ENCODE measurements at places on chromosomes 4 and X.

GRCh38 chr4:185580699-185581098 lies 45.4 kb upstream of the PDLIM3 start:
- DNase-seq, result no peak

DNA sequence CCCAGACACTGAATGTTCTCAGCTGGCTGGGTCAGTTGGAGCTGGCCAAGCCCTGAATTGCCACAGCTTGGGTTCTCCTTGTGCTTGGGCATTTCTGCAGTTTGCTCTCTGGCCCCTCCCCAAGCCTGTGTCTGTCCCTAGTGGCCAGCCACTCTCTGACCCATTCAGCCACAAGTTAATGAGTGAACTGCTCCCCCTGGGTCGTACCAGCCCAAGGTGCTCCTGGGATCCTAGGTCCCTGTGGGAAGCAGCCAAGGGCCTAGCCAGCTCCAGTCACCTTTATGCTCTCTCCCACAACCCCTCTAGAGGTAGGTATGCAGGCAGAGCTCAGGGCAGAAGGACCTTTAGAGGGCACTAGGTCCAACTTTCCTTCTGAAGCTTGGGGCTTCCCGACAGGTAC lies 51.5 kb downstream of the STARD8 start:
- no peak for DNase-seq

GRCh38 chrX:136476501-136476900 lies 11.2 kb upstream of the BRS3 start:
- DNase-seq, result no peak

DNA sequence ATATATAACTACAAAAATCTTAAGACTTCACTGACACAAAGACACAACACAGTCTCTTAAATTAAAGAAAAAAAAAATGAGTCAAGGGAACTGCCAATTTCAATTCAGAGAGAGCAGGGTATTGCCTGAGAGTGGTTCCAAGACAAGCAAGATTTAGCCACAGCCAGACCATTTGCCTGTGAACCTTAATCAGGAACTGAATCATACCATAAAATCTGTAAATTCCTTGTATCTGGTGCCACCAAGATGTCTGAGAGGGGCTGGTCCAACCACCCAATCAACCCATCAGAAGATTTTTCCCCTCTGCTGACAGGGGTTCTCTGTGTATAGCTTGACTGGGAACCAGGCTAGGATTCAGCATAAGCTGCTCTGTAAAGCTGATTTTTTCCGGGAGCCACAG lies 159.2 kb downstream of the CPEB2 start:
- DNase-seq, result no peak

- DNase-seq, result no peak
Measured at GRCh38 chr4:174420316-174420715, 102.0 kb downstream of the HPGD start.

DNA sequence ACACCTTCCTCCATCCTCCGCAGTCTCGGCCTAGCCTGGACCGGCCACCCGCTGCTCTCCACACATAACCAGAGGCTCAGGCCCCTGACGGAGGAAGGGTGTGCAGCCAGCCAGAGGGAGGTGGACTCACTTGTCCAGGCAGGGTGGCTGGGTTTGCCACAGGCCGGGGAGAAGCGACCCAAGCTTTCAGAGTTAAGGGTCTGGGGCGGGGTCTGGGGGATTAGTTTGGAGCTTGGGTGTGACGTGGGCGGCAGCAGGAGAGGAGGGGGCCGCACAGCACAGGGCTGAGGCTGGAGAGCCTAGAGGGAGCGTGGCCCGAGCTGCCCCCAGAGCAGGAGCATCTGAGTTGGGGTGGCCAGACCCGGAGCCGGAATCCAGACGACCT lies 22.4 kb upstream of the CPLX1 start:
- no peak for DNase-seq

DNA sequence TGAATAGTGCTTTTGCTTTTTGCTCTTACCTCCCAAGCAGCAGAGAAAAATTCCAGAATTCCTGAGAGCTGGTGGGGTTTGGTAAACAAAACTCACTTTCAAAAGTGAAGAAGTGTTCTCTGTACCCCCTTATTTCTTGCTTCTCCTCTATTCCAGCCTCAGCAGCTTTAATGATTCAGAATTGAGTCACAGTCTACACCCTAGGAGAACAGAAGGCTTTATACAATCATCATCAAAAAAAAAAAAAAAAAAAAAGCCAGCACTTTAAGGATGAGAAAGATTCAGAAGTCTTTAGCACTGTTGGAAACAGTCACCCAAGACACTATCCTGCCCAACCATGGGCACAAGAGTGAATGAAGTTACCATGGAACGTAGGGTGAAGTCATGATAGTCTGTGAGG lies 1583.1 kb upstream of the PCDH10 start:
- no peak for DNase-seq

DNA sequence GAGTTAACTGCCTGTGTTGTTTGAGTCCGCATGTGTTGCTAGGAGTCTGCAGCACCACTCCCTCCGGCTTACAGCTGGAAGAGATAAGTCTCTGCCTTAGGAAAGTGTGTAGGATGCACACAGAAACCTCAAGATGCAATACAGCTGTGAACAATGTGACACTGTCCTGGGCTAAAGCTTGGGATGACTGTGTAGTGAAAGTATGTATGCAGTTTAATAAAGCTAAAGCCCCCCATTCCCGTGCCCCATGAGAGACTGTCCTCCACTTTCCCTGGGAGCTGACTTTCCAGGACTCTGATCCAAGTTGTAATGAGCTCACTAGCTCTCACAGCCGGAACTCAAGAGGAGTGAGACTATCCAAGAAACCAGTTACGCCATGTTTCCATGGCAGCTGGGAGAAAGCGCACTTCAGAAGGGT lies 156.6 kb upstream of the FTHL17 start:
- DNase-seq, result no peak

DNA sequence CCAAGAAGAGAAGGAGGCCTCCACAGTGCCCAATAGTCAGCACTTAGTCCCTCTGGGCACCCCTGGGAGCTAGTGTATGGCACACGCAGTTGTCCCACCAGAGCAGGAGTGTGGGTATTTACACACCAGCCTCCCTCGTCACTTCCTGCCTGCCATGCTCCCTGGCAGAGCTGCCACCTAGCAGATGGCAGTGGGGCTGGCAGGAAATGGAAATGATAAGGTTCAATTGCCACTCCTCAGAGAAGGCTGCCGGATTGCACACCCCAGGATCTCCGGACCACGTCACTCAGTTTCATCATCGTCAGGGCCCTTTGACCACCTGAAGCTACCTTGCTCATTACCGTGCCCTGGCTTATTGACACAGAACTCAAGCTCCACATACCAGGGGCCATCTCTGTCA lies 173.3 kb upstream of the PSAPL1 start:
- DNase-seq, result no peak

DNA sequence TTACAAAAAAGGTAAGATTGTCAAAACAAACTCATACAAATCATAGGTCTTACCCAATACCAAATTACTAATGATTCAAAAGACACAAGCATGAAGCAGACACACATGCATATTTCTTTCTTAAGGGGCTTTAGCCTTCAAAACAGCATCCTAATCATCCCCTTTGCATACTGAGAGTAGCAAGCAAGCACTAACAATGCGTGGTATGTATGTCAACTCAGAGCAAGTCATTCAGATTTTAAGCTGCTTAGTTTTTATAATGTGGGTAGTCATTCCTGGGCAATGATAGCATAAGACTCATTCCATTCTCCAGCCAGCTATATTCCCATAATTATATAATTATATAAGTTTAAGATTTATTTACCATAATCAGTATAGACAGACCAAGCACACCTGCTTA lies 219.6 kb downstream of the DKK2 start:
- DNase-seq, result no peak

DNA sequence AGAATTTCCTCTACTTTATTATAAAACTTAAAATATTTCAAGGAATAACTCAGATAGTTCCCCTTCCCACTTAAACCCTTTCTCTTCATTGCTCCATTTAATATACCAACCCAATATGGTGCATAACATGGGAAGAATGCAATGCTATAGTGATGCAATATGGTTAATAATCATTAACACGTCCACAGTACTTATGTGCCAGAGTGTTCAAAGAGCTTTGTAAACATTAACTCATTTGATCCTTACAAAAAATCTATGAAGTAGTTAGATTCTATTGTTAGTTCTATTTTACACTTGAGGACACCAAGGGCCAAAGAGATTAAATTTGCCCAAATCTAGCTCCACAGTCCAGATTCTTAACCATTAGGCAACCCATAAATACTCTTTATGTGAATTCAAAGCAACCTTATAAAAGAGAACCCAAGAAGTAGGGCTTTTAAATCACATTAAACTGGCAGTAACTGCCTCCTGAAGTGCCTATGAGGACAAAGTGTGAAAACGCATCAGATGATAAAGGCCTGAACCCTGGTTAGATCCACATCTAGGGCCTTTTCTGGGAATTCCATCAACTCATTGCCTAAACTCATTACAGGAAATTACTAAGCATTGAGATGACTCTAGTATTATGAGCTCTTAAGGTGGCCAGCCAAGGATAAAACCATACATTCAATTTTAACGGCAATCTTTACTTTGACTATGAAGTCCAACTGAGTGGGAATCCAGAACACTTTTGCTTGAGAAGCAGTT lies 94.3 kb downstream of the AREG start:
- DNase-seq, result no peak

- no peak for DNase-seq
Measured at GRCh38 chrX:68648960-68649359, 1.5 kb downstream of the STARD8 start.

DNA sequence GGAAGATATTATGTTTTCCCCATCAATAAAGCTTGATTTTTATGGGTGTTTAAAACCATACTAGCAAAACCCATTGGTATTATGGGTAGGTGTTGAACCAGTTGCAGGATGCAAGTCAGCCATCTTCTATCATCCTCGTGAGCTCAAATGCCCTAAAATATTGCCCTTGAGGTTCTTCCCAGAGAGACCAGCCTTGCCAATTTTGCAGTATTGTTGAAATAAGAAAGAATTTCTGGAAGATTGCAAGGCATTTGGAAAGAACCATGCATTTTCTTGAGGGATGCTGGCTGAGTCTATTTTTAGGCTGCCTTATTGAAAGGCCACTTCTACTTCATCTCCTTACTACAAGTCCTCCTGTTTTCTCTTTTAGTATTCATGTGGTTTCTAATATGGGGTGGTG lies 60.9 kb upstream of the SOD3 start:
- no peak for DNase-seq

DNA sequence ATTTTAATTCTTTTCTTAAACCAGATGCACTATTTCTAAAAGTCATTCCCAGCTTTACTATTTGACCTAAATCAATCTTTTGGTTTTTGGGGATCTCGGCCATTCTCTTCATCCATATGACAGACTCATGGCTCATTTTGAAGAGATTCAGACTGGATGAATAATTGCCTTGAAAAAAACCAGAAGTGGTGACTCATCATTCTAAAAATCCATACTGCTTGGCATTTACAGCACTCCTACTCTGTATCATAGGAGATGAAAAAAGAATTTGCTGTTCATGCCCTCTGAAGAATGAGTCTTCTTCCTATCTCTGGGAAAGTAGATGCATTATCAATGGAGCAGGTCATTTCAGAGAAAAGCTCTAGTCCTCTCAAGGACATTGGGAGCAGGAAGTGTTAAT lies 220.5 kb upstream of the RPS6KA3 start:
- no peak for DNase-seq

GRCh38 chr4:104429150-104429741 lies 65.4 kb downstream of the CXXC4 start:
- no peak for DNase-seq

GRCh38 chrX:96449191-96449590 lies 235.5 kb upstream of the DIAPH2 start:
- no peak for DNase-seq

DNA sequence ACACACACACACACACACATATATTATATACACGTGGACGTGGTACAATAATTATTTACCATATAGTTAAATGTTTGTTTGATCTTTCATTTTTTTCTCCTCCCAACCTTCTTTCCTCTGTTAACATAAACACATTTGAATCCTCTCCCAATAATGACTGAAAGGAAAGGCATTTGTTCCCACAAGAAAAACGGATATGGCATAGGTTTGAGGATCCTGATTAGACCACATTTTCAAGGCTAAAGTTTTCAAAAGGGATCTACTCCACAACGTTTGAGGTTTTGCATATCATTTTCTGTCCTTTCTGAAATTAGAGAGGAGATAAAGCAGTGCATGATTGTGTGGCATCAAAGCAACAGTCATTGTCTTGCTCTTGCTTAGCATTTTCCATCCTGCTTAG lies 1883.4 kb downstream of the STIM2 start:
- no peak for DNase-seq

DNA sequence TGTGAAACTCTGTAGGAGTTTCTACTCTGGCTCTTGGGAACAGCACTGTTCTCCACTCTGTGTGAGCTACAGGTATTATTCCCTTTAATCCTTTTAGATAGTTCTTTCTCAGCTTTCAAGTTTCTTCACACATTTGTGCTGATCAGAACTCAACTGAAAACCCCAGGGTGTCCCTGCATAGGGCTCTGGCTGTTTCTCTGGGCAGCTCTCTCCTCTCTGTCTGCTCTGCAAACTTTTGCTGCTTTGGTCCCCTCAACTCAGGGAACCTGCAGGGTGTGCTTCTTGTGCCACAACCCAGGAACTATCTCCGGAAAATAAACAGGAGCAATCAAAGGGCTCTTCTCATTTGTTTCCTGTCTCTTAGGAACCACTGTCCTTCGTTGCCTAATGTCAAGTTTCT lies 196.6 kb upstream of the GABRA2 start:
- no peak for DNase-seq

DNA sequence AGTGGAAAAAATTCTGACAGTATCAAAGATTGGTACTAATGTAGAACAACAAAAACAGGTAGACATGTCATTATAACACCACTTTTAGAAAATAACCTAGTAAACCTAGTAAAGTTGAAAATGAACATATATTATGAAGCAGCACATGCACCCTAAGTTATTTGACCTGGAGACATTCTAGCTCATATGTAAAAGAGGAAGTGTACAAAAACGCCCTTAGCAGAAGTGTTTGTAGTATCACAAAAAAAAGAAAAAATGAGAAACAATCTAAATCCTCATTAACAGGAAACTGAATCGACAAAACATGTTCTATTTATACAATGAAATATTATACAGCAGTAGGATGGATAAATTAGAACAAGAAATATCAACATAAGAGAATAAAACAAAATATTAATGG lies 318.9 kb upstream of the PPP1R2C start:
- DNase-seq, result no peak

DNA sequence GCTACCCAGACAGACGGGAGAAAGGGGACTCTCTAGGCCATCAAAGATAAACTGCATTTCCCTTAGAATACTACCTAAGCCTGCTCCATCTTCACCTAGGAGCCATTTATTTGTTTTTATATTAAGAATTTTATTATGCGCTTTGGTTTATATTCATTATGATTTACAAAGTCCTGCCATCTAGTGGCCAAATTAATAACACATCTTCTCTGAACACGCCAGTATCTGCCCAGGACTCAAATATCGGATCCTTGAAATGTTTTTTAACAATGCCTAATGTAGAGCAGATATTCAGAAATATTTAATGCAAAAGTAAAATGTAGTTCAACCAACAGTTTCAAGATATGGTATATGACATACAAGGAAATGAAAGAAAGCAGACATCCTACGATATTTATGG lies 20.8 kb upstream of the PRPS2 start:
- DNase-seq, result no peak

All from stimulated activated CD4-positive, alpha-beta T cell treated with anti-CD3 and anti-CD28 coated beads, Interleukin-2, amount 100 ng/mL, for 24 hours (primary cell).